ENCODE measurements at places on chromosomes 1 and 21.

DNA sequence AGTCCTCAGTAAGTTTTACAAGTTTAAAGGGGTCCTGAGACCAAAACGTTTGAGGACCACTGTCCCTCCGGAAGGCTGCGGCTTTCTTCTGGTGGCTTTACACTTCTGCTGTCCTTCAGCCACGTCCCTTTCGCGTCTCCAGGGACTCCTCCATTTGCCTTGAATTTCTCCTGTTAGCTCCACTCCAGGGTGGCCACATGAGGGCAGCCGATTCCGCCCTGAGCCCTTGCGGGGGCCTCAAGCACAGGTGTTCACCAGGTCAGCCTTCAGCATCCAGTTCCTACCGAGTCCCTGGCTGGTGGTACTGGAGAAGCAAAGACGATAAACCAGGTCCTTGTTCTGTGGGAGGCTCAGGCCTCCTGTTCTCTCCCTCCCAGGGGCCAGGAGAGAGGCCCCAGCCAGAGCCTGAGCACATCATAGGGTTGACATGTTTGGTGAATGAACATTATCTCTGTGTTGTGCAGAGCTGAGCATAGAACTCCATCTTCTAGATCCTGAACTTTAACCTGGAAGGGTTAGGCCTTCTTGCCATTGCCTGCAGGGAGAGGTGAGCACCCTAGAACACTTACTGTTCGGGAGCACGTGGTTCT is 27.4 kb upstream of the COQ8A start:
- DNase-seq: peak; percentile 55

DNA sequence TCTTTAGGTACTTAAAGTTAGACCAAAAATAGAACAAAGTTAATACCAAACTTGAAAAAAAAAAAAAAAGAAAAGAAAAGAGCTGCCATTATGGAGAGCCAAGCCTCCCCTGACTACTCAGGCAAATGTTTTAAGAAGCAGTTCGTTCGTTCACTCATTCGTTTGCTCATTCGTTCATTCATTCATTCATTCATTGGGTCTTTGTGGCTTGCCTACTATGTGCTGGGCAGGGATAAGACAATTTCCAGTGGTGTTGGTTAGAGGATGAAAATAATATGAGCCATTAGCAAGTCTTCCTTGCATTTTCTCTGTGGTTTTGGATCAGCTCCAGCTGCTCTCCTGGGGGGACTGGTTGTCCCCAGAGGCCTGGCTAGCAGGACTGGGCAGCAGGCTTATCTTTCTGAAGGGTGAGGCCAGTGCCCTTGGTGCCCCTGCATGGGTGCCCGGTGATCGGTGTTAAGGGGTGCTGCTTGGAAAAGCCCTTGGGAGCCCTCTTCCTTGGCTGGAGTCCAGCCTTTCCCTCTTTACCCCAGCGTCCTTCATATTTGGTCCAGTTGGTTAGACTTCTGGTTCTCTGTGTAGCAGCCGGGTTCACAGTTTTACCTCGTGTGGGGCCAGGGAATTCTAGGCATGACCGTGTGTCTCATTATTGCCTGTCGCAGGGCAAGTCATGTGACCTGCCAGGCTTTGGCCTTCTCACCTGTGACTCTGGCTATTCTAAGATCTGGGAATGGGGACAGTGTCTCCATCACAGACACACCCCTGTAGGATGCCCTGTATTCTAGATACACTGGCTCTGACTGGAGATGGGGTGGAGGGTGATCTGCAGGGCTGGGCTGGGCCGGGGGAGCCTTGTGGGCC is 32.8 kb downstream of the LHX4 start:
- DNase-seq: no peak

- no peak for DNase-seq
Measured at GRCh38 chr1:171160211-171160610, 24.9 kb upstream of the FMO2 start.

GRCh38 chr1:110203021-110203661 is 7.0 kb upstream of the KCNC4 start:
- peak; percentile 55 for DNase-seq

DNA sequence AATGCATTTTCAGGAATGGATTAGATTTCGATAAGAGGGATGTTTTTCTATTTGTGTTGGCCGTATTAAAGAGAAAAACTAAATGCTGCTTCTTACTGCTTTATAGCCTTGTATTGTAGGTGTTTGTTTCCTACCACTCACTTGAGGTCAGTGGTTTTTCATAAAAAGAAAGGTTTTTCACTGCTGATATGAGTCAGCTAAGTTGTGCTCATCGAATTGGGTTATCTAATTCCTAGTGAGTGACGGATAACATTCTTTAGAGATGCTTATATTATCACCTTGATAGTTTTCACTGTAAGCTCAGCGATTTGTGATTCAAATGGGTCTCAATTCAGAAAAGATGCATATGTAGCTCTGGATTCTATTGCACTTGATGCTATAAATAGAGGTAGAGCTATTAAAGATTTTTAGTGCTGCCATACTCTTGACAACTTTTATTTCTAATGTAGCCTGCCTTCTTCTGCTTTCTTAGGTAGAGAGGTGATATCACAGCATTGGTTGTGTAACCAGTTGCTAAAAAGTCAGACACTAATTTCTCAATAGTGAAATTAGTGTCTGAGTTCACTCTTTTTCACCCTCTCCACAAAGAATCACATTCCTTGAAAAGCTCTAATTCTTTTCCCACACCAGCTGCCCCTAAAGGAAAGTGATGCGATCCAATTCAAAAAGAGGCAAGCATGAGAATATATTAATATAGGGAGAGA is 180.0 kb downstream of the RASAL2 start:
- no peak for DNase-seq

DNA sequence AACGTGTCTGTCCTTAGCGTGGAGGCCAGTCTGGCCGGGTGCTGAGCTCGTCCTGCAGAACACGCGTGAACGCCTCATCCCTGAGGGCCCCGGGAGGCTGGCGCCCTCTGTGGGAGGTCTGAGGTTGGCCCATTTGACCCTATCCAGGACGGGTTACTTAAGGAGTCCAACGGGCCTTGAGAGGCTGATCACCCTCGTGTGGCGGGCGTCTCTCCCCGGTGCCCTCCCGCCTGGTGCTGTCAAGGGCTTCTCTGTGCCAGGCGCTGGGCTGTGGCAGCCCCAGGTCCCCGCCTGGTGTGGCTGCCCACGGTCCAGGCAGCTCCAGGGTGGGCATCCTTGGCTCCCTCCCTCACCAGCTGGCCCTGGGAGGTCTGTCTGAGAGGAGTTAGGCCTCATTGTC is 9.7 kb downstream of the SKI start:
- DNase-seq: no peak

All from activated T-cell treated with anti-CD3 and anti-CD28 coated beads, Interleukin-2, amount 50 U/mL, for 24 hours (primary cell).